ENCODE measurements at places on chromosomes 1 and 21. TPM values are rescaled to one million over a fixed set of nuclear protein-coding genes. Genes with fewer than 3 reads are reported as not detected.

The RIPPLY3 gene
- 5.1 TPM for total RNA-seq

The TARDBP gene
- total RNA-seq, result 59.0 TPM

The CD1B gene
- not detected for total RNA-seq

The TFF2 gene
- not detected for total RNA-seq

DNA sequence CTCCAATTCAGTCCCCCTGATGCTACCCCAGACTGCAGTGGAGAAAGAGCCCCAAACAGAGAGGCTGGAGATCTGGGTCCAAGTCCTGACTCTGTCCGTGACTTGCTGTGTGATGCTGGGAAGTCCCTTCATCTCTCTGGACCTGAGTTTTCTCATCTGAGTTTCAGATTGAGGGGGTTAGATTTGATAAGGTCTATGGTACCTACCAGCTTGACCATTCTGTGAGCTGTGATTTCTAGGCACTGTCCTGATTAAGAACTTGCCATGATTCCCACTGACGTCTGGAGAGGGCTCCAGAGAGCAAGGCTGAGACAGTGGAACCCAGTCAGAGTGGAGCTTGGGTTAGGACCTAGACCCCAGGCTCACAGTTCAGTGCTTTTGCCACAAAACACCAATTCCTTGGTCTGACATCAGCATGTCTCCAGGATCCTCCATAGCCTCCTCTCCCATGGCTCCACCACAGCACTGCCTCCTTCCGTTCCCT lies 43.8 kb upstream of the DMBX1 start:
- DNase-seq, result no peak

- no peak for DNase-seq
Measured at GRCh38 chr1:167594822-167595221, 35.2 kb upstream of the RCSD1 start.

- no peak for DNase-seq
Measured at GRCh38 chr21:25420831-25421230, 186.4 kb downstream of the MRPL39 start.

DNA sequence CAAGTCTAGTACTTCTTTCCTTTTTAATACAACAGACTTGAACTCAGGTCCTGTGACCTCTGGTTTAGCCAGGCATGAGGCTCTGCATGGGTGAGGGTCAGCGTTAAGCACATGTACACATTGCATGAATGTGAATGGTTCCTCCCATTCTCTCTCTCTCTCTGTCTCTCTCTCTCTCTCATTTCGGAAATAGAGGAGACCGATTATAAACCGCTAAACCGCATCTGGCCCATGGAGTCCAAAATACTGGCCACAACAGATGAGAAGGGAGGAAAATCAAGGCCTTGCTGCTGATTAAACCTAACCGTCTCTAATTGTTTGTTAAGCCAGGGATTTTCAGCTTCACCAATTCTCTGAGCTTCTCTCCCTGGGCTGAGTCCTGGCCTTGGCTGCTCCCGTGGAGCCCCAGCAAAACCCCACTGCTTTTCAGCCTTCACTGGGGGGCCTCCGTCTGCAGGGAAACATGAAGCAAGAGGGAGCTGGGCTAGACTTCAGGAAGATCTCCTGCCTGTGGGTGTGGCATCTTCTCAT lies 6.6 kb downstream of the RSPO1 start:
- DNase-seq, result no peak

GRCh38 chr21:17753736-17754135 lies 65.4 kb downstream of the C21orf91 start:
- no peak for DNase-seq

GRCh38 chr1:4590756-4591155 lies 63.7 kb upstream of the AJAP1 start:
- no peak for DNase-seq

- DNase-seq, result no peak
Measured at GRCh38 chr1:239386453-239387303, at the start of gene CHRM3. TSS of gene CHRM3 (plus strand) at chr1:239386568. CDS start at chr1:239907452, 520,884 bp downstream.

Data from epithelial cell of proximal tubule (primary cell).